Foreskin melanocyte (primary cell): ENCODE measurements at places on chromosomes 5 and 9.

GRCh38 chr9:115715666-115716065 lies 437.9 kb upstream of the PAPPA start:
- DNase-seq: no peak

DNA sequence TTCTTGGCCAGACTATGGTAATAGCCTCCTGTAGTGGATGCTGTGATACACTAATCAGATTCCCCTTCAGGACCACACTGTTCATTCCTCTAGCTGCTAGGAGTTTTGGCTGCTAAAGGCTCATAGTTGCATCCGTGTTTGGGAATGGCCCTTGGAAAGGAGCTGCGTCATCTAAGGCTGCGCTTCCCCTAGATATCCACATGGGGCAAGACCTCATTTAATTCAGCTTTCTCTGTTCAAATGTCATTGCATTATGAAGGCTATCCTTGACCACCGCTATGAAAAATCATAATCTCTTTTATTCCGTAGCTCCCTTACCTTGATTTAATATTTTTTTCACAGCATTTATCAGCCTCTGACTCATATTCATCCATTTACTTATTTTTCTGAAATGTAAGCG lies 258.3 kb upstream of the NR4A3 start:
- no peak for DNase-seq

DNA sequence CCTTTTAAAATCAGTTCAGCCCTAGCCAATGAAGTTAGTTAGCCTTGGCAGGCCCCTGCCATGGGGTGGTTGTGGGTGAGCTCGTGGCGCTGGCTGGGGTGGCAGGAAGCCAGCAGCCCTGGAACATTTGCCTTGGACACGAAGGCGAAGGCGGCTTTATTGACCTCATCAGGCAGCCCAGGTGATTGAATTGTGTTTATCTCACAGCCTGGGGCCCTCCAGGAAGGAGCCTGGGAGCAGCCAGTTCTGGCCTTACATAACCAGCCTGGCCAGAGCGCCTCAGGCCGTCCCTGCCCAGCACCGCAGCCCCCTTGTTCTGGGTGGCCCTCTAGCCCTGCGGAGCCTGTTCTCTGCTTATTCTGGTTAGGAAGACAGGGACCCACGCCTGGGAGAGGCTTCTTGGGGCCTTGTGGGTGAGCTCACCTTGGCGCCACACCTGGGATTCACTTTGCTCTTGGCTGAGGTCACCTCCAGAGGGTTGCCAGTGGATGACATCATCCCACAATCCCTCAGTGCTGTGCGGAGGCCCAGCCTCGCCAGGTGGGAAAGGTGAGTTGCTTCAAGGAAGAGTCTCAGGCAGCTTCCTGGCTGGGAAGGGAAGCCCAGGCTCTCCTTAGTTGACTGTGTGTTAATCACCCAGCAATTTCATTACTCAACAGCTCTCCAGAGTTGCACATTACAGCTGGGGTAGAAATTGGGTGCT lies 54.4 kb upstream of the RPL26L1 start:
- no peak for DNase-seq

DNA sequence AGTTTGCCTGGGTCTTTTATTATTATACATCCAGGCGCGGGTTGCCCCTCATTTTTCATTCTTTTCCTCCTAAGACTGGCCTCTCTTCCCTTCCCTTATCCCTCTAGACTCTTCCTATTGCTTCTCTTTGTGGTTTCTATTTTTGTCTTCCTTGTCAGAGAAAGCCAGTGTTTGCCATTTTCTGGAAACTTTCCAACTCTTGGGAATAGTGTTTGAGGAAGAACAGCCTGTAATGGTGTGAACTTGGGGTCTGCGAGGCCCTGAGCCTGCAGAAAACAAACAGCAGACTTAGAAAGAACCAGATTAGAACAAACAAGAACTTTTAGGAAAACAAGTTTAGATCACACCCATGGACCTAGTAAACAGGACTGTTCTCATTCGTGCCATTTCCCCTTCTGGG lies 15.5 kb downstream of the PRKACG start:
- DNase-seq: no peak

DNA sequence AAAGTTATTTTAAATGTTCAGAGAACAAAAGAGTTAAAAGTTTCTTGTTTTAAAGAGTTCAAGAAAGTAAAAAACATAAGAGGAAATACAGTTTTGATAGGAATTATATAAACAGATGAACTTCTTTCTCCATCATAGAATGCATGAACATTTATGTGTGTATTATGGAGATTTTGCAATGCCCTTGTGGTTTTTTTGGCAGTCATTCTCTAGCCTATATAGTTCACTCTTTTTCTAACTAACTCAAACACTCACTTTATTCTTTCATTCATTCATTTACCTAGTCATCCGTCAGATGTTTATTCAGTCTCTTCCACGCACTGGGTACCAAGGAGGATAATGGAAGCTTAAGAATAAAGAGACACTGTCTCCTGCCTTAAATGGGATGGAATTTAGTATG lies 195.9 kb upstream of the VLDLR start:
- DNase-seq: no peak

DNA sequence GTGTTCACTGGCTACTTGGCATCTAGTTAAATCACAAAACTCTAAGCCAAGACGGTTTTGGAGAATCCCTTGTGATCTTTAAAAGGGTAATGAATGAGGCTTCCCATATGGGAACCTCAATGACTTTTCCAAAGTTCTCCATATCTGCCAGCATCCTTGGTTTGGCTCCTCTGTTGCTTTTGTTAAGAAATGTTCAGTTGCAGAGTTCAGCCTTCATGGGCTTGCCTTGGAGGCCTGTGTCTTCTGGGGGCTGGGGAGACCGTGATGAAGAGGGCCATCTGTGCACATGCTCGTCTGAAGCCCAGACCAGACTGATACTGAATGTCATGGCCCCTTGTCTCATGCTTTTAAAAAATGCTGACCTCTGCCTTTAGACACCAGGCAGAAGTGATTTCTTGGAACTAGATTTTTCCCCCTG lies 84.3 kb downstream of the RAI14 start:
- no peak for DNase-seq

DNA sequence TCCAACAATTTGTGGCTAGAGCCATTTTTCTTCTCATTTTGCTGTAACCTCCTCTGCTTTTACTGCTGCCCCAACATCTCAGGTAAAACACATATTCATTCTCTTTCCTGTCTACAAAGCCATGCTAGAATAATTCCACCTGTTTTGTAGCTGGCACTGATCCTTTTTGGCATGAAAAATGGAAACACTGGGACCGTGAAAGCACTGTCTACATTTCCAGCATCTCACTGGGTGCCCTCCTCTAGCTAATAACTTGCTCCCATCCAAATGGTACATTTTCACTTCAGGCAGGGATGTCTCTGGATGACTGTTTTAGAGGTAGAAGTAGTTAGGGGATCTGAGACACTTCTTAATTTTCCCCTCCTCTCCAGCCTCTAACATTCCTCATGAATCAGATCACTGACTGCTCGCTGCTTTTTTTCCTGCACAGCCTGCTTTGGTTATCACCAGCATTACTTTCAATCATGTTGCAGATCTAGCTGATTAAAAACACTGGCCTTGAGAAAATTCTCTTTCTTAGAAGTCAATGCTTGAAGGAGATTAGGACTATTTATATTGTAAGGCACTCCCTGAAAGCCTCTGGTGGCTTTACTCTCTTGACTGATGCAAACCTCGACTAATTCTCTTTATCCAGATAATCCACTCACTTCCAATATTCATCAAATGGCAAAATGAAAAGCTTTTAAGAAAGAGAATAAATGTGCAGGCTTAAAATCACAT lies 1312.6 kb upstream of the DMAC1 start:
- no peak for DNase-seq

- no peak for DNase-seq
Measured at GRCh38 chr9:21513431-21513830, 31.3 kb upstream of the IFNE start.

DNA sequence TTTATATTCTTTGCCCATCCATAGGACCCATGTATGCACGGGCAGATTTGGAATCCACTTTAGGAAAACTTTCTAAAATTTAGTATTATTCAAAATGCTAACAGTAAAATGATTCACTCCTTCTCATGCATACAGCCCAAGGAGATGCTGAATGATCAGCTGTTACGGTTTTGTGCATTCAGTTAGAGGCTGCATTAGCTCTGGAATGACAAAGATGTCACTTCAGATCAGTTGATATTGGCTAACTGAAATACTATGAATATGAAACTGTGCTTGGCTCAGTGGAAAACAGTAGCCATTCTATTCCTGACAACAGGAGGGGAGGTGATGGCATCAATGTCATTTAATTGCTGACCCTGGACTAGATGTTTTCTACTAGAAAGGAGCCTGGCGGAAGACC lies 560.7 kb downstream of the ZNF608 start:
- no peak for DNase-seq

- no peak for DNase-seq
Measured at GRCh38 chr9:131734165-131734610, 5.7 kb downstream of the RAPGEF1 start.

- DNase-seq: no peak
Measured at GRCh38 chr5:100502684-100503083, 32.5 kb upstream of the FAM174A start.

DNA sequence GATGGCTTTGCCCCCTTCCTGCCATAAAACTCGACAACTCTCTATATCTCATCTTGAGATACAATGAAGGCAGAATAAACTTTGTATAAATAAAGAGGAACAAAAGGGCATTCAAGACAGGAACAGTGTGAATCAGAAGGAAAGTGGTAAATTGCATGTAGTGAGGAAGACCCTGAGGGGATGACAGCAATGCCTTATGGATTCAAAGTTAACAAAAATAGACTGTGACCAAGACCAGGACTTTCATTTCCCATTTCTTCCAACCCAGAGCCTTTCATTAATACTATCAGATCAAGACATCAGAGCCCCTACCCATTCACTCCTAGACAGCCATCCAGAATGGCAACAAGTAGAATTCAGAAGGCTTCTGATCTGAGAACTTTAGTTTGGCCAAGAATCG lies 46.4 kb upstream of the ZNF462 start:
- peak; percentile 91 for DNase-seq

DNA sequence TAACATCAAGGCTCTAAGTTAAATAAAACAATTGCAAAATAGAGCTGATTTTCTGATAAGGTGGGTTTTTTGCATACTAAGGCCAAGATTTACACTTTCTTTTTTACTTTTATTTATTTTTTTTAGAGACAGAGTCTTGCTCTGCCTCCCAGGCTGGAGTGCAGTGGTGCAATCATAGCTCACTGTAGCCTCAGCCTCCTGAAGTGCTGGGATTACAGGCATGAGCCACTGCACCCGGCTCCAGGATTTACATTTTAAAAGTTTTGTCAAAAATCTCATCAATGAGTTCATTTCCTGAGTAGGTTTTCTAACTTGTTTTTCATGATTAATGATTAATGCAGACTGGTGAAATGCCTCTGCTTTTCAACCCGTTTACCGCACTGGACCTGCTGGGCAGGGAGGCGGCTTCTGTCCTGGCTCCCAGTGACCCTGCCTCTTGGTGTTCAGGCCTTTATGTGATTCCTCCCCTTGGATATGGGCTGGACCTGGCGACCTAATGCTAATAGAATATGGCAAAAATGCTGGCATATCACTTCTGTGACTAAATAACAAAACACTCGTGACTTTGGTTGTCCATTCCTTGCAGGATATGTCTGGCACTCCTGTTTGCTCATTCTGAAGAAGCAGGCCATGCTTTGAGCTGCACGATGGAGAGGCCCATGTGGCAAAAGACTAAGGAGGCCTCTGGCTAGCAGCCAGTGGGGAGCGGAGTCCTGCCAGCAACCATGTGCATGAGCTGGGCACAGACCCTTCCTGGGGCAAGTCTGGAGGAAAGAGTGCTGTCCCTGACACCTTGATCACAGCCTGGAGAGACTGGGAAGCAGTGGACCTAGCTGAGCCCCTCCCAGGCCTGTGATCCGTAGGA lies 72.2 kb upstream of the PTCH1 start:
- DNase-seq: no peak

GRCh38 chr5:127660047-127660733 lies 11.3 kb downstream of the CTXN3 start:
- no peak for DNase-seq

DNA sequence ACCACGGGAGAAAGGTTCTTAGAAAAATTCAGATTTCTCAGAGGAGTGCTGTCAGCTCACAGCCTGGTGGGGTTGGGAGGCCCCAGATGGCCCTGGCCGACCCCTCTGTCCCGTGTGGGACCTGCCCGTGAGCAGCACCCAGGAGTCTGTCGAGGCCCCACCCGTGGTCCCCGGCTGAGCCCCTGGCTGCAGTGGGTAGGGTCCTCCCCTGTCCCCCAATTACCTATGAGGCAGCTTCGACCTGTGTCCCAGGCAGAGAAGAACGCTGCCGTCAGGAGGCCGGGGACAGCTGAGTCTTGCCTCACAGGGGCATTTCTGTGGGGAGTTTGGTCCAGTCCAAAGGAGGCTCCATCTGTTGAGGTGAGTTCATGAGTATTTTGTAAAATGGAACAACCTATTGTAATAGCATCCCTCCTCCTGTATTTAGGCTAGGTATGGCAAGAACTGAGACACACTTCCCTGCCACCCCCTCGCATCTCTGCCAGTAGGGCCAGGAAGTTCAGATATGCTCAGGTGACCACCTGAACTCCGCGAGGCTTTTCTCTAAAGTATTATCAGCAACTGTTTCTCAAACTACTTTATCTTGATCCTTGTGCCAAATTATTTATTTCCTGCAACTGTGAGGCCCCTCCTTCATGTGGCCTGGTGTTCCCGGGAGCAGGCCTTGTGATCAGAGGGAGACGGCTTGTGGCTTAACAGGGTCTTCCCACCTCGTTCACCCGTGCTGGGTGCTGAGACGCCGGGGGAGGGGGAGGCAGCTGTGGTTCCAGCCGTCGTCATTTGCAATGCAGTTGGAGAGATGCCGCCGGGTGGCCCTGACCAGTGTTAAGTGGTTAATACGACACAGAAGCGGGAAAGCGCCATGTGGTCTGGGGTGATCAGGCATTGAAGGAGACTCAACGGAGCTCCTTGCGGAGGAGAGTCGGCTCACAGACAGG lies 1.7 kb downstream of the AHRR start:
- DNase-seq: no peak

- DNase-seq: no peak
Measured at GRCh38 chr9:8224381-8224801, 424.8 kb upstream of the DMAC1 start.

DNA sequence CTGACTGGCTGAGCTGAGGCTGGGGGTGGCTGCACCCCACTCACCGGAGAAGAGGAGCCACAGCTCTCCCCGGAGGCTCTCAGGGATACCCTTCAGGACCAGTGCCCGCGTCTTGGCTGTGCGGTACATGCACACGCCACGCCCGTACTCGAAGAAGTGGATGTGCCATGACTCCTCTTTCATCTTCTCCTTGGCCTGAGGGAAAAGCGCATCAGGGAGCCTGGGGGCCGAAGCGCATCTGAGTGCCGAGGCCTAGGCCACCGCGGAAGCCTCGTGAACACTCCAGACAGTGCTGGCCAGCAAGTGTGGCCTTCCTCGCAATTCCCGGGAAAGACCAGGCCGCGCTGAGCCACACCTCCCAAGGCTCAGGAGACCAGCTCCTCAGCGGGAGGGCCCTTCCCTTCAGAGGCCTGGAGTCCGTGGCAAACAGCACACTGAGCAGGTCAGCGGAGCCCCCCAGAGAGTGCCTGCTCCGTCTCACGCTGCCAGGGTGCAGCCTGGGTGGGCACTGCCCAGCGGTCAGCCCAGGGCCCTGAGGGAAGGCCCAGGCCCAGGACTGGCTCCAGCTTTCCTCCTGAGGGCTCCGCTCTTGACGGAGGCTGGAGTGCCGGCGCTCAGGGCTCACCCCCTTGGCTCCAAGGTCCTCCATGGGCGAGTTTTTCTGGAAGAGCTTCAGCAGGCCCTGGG lies 20.5 kb upstream of the MRNIP start:
- no peak for DNase-seq
